ENCODE measurements at places on chromosomes 3 and 15.

GRCh38 chr3:79414806-79415205 is 353.0 kb downstream of the ROBO1 start:
- no peak for DNase-seq

- no peak for DNase-seq
Observed at GRCh38 chr15:55007561-55007960, 189.2 kb downstream of the RSL24D1 start.

GRCh38 chr3:9782770-9783169 is 9.5 kb downstream of the TADA3 start:
- no peak for DNase-seq

DNA sequence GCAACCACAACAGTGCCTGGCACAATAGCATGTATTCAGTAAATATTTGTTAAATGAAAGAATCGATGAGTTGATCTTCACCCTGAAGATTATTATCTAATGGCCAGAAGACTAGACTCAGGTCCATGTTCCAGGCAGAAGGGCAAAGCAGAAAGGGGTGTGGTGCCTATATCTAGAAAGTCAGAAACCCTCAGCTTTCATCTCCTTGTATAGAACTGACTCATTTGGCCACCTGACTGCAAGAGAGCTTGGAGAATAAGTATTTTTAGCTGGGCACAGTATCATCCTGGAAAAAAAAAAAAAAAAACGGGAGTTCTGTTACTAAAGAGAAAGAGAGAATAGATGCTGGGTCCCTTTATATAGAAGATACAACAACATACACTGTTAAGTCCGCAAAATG is 69.7 kb upstream of the SPRED1 start:
- no peak for DNase-seq

DNA sequence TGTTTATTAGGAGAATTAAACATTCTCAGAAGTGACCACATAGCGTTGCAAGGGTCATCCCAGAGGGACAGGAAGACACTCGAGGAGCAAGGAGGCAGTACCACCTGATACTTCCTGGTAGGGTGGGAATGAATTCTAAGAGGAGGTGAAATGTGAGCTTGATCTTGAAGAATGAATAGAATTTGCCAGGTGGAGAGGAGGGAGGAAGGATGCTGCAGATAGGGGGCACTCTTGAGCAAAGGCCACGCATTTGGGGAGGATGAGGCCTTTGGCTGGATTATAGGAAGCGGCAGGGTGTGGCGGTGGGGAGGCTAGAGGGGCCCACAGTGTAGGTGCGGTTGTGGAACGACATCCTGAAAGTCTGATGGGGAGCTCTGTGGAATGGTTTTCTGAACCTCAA is 33.5 kb downstream of the CHCHD6 start:
- no peak for DNase-seq

Data from D721Med (cell line).